ENCODE measurements at places on chromosomes 11 and 22.

DNA sequence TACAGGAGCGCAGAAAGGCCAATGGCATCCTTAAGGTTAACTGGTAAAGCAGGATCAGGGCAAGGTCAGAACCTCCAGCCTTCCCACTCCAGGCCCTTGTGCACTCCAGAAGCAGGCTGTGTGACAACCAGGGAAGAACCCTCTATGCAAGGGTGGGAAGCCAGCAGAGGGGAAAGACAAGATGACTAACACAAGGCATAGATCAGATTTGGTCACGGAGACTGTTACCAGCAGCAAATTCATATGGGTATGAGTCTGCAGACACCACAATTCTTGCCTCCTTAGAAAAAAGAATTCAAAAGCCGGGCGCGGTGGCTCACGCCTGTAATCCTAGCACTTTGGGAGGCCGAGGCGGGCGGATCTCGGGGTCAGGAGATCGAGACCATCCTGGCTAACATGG is 39.8 kb upstream of the MTNR1B start:
- DNase-seq: no peak

GRCh38 chr11:129681344-129682114 is 134.1 kb upstream of the TMEM45B start:
- no peak for DNase-seq

- DNase-seq: no peak
Observed at GRCh38 chr11:71334191-71334590, 81.8 kb upstream of the SHANK2 start.

GRCh38 chr11:42311944-42312343 is 852.5 kb upstream of the LRRC4C start:
- DNase-seq: no peak

GRCh38 chr11:120096369-120097191 is 41.3 kb downstream of the TRIM29 start:
- DNase-seq: no peak

GRCh38 chr22:48102581-48102980 is 1340.1 kb downstream of the TBC1D22A start:
- no peak for DNase-seq

DNA sequence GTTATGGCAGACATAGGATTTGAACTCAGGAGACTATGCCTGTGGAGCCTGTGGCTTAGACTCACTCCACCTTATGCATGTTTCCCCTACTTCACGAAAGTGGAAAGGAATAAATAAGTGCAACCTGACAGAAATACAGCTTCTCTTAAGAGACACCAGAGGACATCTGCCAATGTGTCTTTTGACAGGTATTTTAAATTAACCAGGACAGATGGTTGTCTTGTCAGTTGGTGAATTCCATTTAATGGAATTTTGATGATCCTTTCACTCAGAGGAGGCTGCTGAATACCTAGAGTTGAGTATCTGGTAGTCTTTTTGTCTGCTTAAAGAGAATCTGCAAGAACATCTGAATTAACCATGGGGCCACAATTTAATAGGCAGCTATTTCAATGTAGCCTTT is 46.1 kb downstream of the NELL1 start:
- DNase-seq: no peak

GRCh38 chr11:133491680-133492383 is 40.5 kb downstream of the OPCML start:
- no peak for DNase-seq

- no peak for DNase-seq
Observed at GRCh38 chr11:33391893-33392251, 134.7 kb downstream of the HIPK3 start.

DNA sequence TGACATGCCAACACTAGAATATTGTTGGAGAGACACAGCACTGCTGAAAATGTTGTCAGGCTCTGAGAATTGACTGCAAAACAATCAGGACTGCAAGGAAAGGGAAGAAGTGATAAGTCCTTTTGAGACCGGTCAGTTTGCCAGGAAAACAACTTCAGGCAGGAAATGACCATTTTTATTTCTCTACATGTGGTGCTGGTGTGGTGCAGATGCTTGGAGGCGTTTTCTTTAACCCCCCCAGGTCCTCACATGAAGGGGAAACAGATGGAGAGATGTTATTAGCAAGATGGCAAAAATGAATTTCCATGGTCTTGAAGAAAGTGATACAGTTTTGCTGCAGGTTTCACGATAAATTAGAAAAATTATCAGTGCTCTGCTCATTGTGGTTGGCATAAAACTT is 5.7 kb downstream of the AP2A2 start:
- no peak for DNase-seq

DNA sequence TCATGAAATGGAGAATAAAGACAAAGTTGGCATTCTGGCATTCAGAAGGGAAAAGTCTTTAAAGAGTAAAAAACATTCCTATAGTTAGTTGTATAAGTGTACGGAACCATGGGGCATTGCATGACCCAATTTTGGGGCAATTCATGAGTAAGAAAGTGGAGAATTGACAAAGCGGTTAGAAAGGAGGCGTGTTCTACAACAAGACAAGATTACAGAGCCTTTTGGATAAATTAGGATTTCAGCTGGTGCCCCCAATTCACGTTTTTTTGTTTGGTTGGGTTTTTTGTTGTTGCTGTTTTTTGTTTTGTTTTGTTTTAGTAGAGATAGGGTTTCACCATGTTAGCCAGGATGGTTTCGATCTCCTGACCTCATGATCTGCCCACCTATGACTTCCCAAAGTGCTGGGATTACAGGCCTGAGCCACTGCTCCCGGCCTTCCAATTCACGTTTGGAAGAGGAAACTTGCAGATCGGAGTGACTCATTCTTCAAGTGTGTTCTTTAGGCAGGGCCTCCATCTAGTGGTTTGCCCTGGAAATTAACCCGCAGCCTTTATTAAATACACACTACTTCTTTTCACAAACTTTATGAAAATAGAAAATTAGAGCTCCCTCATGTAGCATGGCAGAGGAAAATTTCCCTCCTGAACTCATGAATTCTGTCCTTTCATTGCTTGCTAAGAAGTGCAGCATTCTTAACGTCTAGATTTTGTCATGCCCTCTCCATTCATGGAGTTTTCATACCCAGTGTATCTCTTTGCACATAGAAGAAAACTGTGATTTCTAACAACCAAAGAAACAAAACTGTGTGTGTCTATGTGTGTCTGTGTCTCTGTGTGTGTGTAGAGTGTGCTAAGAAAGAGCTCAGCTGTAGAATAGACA is 118.1 kb downstream of the BBOX1 start:
- DNase-seq: peak; percentile 5

DNA sequence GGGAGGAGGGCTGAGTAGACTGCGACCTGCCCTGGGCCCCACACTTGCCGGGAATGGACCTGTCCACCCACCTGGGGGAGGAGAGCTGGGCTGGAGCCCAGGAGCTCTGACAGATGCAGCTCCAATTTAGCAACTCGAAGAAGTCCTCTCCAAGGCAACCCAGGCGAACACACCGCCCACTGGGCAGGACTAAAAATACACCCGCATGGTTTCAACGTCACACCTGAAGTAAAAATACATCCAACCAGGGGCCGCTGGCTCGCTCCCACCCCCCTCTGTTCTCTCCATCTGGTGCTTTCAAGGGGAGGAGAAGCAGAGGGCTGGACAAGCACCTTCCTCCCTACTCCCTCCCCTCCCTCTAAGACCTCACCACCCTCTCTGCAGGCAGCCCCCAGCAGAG is 119.9 kb downstream of the FEZ1 start:
- no peak for DNase-seq

GRCh38 chr22:42172773-42173172 is 42.2 kb upstream of the CYP2D6 start:
- no peak for DNase-seq

DNA sequence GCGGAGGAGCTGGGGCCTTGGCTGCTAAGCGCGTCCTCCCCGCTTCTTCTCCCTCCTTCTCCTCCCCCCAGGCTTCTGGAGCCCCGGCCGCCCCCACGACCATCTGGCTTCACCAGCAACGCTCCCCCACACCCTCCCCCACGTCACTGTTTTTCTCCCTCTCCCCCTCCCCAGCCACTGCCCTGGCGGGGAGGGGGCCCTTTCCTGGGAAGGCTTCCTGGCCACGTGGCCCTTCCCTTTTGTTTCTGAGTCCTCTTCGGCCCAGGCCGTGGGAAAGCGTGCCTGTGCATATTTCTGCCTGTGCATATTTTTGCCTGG is 27.7 kb downstream of the RTN4R start:
- DNase-seq: no peak

- no peak for DNase-seq
Observed at GRCh38 chr11:19711911-19712280, 741 bp upstream of the NAV2 start.

DNA sequence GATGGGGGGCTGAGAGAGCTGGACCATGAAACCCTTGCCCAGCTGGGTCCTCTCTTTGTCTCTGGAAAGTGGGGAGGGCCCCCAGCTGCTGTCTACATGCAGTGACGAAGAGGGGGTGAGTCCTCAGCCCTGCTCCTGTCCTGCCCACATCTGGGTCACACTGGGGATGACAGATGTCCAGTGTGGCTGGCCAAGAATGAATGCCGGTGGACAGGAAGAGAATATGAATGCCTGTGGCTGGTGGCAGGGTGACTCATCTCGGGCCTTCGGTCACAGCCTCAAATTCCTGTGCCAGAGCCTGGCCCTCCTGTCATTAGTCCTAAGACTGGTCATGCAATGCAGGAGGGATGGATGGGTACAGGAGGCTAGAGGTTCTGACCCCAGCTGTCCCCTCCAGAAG is 2.2 kb upstream of the PNPLA3 start:
- DNase-seq: no peak

DNA sequence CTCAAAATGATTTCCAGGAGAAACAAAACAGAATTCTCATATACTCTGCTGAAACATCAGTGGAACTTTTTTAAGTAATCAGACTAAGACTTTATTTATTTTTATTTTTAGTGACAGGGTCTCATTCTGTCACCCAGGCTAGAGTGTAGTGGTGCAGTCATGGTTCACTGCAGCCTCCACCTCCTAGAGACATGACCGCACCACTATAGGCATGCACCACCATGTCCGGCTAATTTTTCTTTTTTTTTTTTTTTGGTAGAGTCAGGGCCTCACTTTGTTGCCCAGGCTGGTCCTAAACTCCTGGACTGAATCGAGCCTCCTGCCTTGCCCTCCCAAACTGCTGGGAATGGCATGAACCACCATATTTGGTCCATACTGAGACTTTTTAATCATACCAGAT is 42.9 kb downstream of the PRDM10 start:
- DNase-seq: no peak

DNA sequence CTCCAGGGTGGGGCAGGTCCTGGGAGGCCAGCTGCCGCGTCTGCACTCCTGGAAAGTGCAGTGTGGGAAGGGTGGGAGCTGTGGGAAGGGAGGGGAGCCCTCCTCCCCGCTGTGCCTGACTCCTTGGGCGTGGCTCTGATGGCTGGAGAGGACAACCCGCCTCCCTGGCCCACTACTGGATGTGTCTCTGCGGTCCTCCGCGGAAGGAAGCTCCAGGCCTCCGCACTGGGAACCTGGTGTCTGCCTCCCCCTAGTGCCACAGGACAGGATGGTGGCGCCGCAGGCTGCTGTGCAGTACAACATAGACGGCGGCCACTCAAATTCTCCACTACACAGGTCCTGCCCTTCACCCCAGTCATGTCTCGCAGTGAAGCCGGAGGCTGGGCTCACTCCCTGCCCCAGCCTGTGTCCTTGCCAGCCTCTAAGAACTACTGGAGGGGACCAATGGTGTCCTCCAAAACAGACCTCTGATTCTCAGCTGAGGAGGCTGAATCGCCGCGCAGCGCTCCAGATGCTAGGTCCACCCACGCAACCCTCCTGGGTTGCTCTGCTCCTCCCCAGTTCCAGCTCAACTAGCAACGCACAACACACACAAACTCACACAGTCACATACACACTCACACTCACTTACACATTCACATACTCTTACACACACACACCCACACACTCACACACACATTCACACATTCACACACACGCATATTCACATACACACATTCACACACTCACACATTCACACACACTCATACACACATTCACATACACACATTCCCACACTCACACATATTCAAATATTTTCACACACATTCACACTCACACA is 12.4 kb upstream of the DSCAML1 start:
- DNase-seq: no peak

DNA sequence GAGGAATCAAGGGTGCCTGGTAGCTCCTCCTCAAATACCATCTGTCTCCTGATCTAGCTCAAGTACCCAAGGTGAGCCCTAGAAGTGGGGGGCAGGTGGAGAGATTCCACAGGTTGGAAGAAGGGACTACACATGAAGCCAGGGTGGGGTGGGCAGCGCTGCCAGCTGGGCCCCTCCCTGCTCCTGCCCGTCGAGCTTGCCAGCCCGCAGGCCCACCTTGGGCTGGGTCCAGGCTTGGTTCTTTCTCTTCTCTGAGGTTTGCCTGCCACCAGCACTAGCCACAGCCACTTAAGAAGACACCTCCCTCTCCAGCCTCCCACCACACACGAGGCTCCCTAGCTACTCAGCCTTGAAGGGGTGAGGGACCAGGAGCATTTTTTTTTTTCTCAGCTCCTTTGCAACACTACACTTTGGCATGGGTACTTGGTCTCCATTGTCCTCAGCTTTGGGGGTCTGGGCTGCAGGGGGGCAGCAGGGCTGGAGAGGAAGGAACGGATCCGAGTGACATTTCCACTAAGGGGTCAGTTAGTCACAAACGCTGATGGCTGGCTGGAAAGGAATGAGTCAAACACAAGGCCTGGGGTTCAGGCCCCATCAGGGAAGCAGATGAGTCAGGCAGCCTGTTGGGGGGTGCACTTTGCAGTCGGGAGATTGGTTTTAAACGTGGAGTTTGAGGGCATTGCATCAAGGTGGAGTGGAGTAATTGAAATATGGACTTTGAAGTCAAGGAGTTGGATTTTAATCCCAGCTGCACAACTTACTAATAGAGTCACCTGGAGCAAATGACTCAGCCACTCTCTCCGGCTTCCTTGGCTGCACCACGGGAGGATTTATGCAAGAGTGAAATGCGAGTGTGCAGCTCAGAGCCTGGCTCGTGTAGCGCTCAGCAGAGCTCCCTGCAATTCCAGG is 7.4 kb upstream of the NPTXR start:
- DNase-seq: no peak

DNA sequence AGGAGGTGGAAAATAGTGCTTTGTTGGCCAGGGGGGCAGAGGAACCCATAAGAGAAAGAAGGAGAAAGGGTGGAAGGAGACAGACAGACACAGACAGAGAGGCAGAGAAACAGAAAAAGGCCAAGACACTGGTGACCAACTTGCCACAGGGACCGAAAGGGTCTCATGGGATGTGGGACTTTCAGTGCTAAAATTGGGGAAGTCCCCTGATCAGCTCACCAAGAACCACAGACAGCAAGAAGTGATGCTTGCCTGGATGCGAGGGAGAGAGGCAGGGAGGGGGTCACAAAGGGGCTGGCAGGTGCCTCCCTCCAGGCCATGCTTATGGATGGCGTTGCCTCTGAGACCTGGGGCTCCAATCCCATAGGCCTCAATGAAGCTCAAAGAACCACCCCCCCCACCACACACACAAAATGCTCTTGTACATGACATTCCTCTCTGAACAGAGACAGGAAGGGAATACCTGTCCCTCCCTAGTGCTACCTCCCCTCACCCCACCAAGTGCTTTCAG is 413.4 kb downstream of the MN1 start:
- no peak for DNase-seq

Measured in KG1 (cell line).